ENCODE measurements at places on chromosomes 12 and 14. TPM values are rescaled to one million over a fixed set of nuclear protein-coding genes. Genes with fewer than 3 reads are reported as not detected.

MIP gene
- total RNA-seq = not detected

PDE3A gene
- total RNA-seq = 0.47 TPM

MUCL1 gene
- total RNA-seq = not detected

CMKLR1 gene
- total RNA-seq = not detected

ALDH2 gene
- total RNA-seq = 107 TPM

SYNDIG1L gene
- total RNA-seq = 0.40 TPM

SRRM4 gene
- total RNA-seq = 0.34 TPM

TESPA1 gene
- total RNA-seq = not detected

TMEM52B gene
- total RNA-seq = not detected

NPC2 gene
- 405 TPM for total RNA-seq

PSMC6 gene
- 132 TPM for total RNA-seq

FSCB gene
- total RNA-seq = not detected

RIC8B gene
- 21.2 TPM for total RNA-seq

CCDC38 gene
- total RNA-seq = 0.12 TPM

GRCh38 chr12:47867495-47867941 lies 37.3 kb downstream of the VDR start:
- DNase-seq = no peak

GRCh38 chr12:95623554-95624170 lies 72.4 kb upstream of the USP44 start:
- DNase-seq = peak; percentile 92

GRCh38 chr12:9808504-9808903 lies 18.8 kb upstream of the KLRF1 start:
- DNase-seq = no peak

- no peak for DNase-seq
Measured at GRCh38 chr14:54822685-54823084, 79.9 kb downstream of the GCH1 start.

GRCh38 chr14:93055651-93056115 lies 60.0 kb downstream of the ITPK1 start:
- no peak for DNase-seq

- DNase-seq = no peak
Measured at GRCh38 chr14:103707329-103708263, 7.7 kb downstream of the XRCC3 start.

GRCh38 chr14:76696791-76697190 lies 64.5 kb upstream of the VASH1 start:
- DNase-seq = no peak

DNA sequence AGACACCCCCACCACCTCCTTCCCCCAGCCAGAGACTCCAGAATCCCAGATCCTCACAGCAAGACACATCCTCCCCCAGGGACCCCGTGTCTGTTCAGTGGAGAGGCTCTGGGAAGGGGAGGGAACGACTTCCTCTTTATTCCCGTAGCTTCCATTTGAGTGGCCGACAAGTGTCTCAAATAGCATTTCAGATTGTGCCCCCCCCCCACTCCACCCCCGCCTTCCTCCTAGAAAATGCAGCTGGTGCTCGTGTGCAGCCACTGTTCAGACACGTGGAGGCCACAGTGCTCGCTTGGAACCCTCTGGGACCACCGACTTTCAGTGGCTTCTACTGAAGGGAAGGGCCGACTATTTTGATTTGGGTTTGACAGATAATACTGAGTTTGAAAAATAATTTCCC lies 14.3 kb downstream of the PPP2R5C start:
- DNase-seq = no peak

DNA sequence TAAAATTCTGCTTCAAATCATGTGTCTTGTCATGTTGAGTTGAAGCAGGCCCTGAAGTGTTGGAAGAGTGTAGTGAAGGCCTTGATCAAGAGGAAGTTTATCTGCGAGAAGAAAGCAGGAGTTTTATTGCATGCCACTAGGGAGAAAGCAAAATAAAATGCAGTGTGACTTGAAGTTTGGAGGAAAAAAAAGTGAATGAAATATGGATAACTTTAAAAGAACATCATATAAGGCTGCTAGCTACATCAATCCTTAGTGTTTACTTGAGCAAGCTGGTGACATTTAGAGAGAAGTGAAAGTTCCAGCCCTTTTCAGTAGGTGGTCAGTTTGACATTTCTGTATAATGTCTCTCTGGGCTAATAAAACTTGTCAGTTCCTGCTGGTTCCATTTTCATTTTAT lies 841.1 kb downstream of the TMTC2 start:
- no peak for DNase-seq

GRCh38 chr12:15152456-15152855 lies 68.8 kb downstream of the RERG start:
- no peak for DNase-seq

GRCh38 chr12:66270613-66271012 lies 31.7 kb upstream of the HELB start:
- DNase-seq = no peak

DNA sequence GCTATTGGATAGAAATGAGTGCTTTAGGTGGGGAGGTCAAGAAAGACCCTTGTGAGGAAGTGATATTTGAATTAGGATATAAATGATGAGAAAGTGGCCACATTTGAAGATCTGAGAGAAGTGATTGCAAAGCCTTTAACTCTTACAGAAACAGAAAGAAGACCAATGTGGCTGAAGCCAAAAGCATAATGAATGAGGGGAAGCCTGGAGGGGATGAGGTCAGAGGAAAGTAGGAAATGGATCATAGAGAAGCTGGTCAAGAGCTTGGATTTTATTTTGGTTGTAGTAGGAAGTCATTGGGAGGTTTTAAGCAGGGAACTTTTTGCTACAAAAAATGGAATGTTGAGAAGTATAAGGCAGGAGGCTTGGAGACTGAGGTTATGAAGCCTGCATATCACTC lies 3.5 kb upstream of the GYS2 start:
- DNase-seq = no peak

DNA sequence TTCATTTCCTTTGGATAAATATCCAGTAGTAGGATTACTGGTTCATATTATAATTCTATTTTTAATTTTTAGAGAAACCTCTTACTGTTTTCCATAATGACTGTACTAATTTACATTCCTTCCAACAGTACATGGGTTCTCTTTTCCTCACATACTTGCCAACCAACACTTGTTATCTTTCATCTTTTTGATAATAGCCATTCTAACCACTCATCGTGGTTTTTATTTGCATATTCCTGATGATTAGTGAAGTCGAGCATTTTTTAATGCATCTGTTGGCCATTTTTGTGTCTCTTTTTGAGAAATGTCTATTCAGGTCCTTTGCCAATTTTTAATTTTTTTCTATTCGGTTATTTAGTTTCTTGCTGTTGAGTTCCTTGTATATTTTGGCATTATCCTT lies 457.7 kb upstream of the PDE3A start:
- no peak for DNase-seq

DNA sequence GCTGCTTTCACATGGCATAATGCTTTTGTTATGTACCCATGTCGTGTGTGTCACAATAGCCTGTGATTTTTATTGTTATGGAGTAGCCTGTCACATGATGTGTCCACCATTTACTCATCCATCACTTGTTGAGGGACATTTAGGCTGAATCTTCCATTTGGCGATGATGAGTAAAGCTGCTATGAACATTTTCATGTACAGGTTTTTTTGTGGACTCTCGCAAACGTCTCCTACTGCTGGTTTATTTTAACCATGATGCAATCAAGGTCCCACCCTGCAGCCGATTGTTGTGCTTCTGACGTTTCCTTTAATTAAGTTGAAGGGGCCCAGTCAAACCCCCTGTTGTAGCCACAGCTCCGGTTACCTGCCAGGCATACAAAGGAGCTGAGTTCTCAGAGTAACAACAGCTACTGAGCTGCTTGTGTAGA lies 63.2 kb downstream of the ZNF664 start:
- DNase-seq = no peak

DNA sequence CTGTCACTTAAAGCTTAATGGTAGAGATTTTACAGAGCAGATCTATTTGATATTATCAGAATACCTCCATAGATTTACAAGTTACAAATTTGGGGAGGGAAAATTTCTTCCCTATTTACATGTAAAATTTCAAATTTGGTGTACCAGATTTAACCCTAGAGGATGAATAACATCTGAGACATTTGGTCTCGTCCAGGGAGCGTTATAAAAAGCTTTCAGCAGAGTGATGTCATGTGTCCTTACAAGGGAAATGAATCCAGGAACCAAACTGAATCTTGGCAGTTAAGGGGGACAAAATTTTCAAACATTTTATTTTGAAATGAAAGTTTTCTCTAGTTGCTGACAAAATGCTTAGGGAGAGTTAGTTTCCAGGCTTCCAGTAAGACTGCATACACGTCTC lies 4.5 kb upstream of the CDK17 start:
- DNase-seq = no peak

GRCh38 chr12:25397001-25397400 lies 146.3 kb upstream of the KRAS start:
- DNase-seq = peak; percentile 12

- DNase-seq = no peak
Measured at GRCh38 chr12:95424271-95424994, 49.5 kb upstream of the METAP2 start.

DNA sequence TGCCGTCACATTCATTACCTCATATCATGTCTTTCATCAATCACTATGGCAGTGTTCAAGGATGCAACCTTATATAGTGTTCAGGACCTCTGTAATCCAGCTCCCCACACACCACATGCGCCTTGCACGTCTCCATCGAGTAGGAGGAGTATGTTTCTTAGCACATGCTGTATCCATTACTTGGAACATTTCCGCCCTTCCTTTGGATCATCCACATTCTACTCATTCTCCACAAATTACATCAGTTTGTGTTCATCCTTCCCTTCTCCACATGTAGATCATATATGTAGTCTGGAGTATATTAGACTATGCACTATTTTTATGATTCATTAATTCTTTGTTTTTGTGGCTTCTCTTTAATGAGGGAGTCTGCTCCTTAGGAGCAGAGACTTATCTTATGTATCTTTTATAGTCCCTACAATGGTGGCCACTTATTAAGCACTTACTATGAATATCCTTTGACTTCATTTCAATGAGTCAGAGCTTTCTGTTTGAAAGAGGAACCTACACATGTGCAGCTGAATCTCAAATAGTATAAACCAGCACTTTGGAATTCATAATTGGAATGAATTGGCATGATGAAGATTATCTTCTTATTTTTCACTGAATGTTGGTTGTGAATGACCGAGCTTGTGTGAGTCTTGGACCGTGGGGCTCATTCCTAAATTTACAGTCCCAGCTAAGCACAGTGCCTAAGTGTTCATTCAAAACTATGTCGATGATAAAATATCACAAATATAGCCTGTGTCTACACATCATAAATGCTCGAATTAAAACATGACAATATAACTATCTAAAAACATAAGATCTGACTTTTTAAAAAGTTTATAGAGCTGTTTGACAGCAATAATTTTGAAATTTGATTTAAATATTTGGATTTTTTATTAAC lies 30.2 kb upstream of the NPAS3 start:
- DNase-seq = no peak

GRCh38 chr12:117261247-117261646 lies 71.0 kb upstream of the FBXO21 start:
- no peak for DNase-seq

DNA sequence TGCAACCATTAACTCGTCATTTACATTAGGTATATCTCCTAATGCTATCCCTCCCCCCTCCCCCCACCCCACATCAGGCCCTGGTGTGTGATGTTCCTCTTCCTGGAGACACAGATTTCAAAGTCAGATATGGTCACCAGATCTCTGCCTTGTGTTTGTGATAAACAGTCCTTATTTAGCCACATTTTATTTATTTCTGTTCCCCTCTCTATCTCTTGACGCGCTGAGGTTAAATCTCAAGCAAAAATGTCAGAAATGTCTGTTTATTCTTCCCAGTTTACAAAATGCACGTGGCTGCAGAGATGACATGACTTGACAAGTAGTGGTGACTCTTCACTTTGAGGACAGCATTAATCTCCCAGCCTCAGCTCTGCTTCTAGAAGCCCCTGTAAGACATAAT lies 11.5 kb upstream of the RASSF3 start:
- no peak for DNase-seq

GRCh38 chr14:38623661-38624060 lies 367.8 kb upstream of the CLEC14A start:
- DNase-seq = no peak

GRCh38 chr12:1830981-1831963 lies 10.9 kb downstream of the LRTM2 start:
- peak; percentile 95 for DNase-seq

DNA sequence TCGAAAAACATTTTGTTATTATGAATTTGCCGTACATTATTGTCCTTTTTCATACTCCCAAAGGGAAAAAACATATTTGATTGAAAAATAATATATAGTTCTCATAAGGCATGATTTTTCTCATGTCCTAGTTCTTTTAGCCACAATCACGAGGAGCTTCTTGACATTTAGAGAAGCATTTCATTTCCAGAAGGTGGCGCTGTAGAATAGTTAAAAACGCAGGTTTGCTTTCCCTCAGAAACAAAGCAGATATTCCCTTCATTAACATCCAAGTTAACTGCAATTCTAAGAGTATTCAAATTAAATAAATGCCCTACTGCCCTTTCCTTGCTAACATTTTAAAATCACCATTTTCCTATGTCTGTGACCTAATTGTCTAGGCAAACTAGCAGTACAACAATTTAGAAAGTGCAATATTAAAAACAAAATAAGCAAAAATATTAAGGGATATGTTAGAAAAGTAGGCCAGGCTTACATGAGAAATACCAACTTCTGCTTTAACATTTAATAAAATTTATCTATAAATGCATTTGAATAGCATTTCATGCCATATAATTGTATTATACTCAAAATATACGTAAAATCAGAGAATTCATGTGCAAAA lies 10.9 kb upstream of the PIK3C2G start:
- DNase-seq = peak; percentile 88

- peak; percentile 76 for DNase-seq
Measured at GRCh38 chr12:30985814-30986452, 59.4 kb downstream of the TSPAN11 start.

Measured in neural progenitor cell (in vitro differentiated cells).